ENCODE measurements at places on chromosomes 2 and 18.

- DNase-seq = no peak
Observed at GRCh38 chr2:77001895-77002294, 520.3 kb downstream of the LRRTM4 start.

GRCh38 chr2:98560256-98560771 lies 48.0 kb downstream of the COA5 start:
- peak; percentile 39 for DNase-seq

DNA sequence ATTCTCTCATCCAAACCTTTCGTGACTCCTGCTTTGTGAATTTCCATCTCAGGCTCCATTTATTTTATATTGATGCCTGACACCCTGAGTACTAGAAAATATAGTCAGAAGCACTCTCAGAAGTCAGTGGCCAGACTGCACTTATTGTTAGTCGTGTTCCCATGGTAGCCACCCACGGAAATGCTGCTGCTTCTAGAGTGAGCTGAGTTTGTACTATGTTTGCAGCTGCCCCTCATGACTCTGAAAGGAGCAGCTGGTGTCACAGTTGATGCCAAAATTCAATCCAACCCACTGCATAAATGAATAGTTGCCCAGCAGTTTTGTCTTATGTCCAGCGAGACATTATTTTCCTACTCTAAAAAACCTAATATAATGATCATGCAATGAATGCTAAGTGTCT lies 265.2 kb upstream of the SPHKAP start:
- no peak for DNase-seq

DNA sequence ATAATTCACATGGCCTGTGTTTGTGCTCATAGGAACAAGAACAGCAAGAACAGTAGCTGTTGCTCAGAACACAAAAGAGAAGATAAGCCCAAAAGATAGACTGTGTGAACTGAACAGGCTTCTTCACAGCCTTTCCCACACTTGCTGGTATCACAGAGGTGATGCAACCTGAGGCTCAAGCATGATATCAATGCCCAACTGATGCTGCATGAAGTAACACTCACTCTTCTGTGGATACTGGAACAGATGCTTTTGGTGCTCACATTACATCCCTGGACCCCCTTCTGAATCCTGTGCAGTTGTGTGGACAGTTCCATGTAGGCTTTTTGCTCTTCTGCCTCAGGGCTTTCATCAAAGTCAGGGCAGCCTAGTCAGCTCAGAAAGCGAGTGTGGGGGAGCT lies 88.4 kb upstream of the RND3 start:
- no peak for DNase-seq
